ENCODE measurements at places on chromosomes 5 and 9. TPM values are rescaled to one million over a fixed set of nuclear protein-coding genes. Genes with fewer than 3 reads are reported as not detected.

Gene MEIKIN
- not detected for total RNA-seq

Gene GDF9
- not detected for total RNA-seq

- DNase-seq = no peak
Observed at GRCh38 chr5:14816374-14816998, 55.1 kb downstream of the ANKH start.

DNA sequence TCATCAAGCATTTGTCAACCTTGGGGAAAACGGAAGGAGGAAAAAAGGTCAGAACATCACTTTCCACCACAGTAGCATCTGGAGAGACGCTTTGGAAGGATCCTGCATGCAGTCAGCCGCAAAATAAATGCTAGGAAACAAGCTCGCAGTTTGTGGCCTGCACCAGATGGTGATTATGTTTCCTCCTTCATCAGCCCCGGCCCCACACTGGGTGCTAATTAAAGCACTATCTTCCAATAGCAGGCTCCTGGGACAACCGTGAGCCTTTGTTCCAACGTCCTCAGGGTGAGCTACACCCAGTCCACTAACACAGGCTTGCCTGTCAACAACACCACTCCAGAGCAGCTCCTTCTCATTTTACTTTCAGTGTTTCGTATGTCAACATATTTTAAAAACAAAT lies 64.0 kb downstream of the RNF130 start:
- DNase-seq = no peak

DNA sequence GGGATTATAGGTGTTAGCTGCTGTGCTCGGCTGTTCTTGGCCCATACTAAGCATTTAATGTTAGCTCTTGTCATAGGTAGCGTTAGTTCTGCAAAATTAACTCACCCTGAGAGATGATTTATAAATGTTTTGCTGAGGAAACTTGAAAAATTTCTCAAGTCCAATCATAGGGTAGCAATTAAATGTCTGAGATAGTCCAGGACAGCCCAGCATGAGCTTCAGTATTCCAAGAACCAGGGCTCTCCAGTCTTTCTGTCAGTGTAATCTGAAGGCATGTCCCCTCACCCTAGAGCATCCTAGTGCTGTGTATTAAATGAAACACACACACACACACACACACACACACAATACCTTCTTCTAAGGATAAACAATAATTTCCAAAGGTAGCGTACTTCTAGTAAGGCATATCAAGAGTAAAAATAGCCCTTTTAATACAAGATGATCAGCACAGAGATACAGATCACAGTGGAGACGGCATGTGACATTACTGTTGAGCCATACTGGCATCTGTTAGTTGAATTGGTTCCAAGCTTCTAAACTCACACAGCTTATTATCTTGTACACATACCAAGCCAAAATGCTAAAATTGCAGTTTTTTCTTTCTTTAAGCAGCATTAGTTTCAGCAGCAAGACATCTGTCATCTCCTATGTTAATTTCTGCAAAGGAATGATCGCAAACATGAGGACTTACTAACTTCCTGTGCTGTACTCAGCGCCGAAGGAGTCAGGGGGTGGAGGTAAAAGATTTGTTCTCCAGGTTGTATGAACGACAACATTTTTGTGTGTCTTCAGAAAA lies 46.3 kb upstream of the JMY start:
- no peak for DNase-seq

DNA sequence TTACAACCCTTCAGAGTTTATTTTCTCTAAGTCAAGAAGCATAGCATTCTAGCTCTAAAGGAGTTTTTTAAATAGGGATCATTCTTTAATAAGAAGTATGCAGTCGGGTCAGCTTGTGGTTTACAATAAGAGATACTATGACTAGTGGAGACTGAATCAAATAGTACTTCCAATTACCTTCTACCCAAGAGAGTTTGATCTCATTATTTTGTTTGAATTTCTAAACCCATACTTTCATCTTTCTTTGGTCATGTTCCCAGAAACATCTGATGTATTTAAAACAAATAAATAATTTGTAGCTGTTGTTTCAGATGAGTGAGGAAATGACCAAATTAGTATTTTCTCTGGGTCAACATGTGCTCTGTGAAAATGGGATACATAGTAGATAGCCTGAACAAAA lies 160.2 kb upstream of the CDH6 start:
- no peak for DNase-seq

- no peak for DNase-seq
Observed at GRCh38 chr9:2145746-2146145, 130.6 kb downstream of the SMARCA2 start.

GRCh38 chr5:120609570-120609969 lies 145.5 kb downstream of the PRR16 start:
- no peak for DNase-seq

- DNase-seq = no peak
Observed at GRCh38 chr5:114415760-114416159, 53.9 kb downstream of the KCNN2 start.
